ENCODE measurements at places on chromosomes 11 and 22. TPM values are rescaled to one million over a fixed set of nuclear protein-coding genes. Genes with fewer than 3 reads are reported as not detected.

The ADORA2A gene
- 33.0 TPM for total RNA-seq

DNA sequence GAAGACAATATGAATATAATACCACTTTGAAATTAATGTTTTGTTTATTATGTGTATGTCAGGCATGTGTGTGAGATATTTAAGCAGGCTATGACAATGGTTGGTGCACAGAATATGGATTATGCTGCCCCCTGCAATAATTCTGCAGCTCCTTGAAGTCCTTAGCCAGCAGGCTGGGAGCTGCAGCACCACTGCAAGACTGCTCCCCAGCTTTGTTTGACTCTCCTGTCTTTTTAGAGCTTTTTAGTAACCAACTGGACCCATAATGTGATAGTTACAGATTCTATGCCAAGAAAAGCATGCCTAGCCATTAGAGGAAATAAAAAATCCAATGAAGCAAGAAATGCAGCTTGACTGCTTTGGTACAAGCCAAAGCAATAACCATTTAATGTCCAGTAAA, 535.1 kb downstream of the TMEM135 start:
- no peaks in the 10 kb centered on the region for H3K27me3 ChIP-seq
- H3K4me1 ChIP-seq = no peaks in the 10 kb centered on the region
- H3K4me3 ChIP-seq = no peak overlapping the region
- H3K36me3 ChIP-seq = no peaks in the 10 kb centered on the region
- DNase-seq = no peak

The TSGA10IP gene
- total RNA-seq = not detected

The C11orf16 gene
- not detected for total RNA-seq

GRCh38 chr22:24128631-24129262, 52.5 kb upstream of the SUSD2 start:
- H3K27me3 ChIP-seq = no peaks in the 10 kb centered on the region
- H3K4me1 ChIP-seq = peaks cover 7% of the 10 kb centered on the region
- no peak overlapping the region for H3K27ac ChIP-seq
- no peak overlapping the region for H3K4me3 ChIP-seq
- H3K36me3 ChIP-seq = peaks cover 9% of the 10 kb centered on the region

GRCh38 chr11:64095273-64095817, 59.6 kb downstream of the FLRT1 start:
- H3K4me1 ChIP-seq = no peaks in the 10 kb centered on the region
- H3K36me3 ChIP-seq = no peaks in the 10 kb centered on the region

- H3K36me3 ChIP-seq = no peaks in the 10 kb centered on the region
- H3K4me3 ChIP-seq = no peak overlapping the region
- peaks cover 71% of the 10 kb centered on the region for H3K27me3 ChIP-seq
- peaks cover 39% of the 10 kb centered on the region for H3K4me1 ChIP-seq
- DNase-seq = no peak
Measured at GRCh38 chr11:32438866-32439489, 3.6 kb upstream of the WT1 start.

- no peak overlapping the region for H3K4me3 ChIP-seq
- H3K27ac ChIP-seq = peak overlapping the region; percentile 57
- peak; percentile 53 for DNase-seq
- peaks cover 18% of the 10 kb centered on the region for H3K4me1 ChIP-seq
- H3K27me3 ChIP-seq = no peaks in the 10 kb centered on the region
Measured at GRCh38 chr11:6705905-6706535, 22.9 kb upstream of the MRPL17 start.

The NXPE2 gene
- not detected for total RNA-seq

DNA sequence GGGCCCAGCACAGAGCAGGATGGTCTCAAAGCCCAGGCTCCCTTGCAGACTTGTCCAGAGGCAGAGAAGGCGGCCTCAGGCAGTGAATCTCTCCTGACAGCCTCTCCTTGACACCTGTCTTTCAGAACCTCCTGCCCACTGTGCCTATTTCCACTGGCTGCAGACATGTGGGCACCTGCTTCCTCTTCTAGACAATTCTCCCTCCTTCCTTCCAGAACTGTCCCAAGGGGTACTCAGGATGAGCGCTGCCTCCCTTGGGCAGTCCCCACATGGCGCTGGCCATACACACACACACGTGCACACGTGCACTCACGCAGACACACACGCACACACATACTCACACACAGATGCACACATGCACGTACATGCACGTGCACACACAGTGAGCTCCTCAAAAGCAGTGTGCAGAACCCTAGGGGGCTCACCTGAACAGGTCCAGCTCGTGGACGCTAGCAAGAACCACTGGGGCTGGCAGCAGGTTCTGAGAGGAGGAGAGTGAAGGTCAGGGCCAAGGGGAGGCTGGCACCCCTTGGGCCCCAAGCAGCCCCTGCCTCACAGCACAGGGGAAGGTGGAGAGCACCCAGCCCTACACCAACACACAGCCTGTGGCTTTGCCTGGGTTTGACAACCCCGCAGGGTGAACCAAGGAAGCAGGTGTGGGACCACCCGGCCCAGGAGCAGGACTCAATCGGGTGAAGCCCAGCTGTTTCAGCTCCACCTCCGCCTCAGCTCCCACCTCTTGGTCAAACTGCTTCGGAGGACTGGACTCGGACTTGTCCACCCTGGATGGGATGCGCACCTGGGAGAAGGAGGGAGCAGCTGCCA, 8.1 kb upstream of the PLXNB2 start:
- H3K36me3 ChIP-seq = no peaks in the 10 kb centered on the region
- no peak overlapping the region for H3K4me3 ChIP-seq
- no peak overlapping the region for H3K27ac ChIP-seq
- DNase-seq = no peak
- H3K27me3 ChIP-seq = no peaks in the 10 kb centered on the region

- DNase-seq = no peak
- no peak overlapping the region for H3K4me3 ChIP-seq
- no peaks in the 10 kb centered on the region for H3K36me3 ChIP-seq
Measured at GRCh38 chr11:10385696-10386095, 69.4 kb upstream of the AMPD3 start.

- peak; percentile 35 for DNase-seq
- no peaks in the 10 kb centered on the region for H3K27me3 ChIP-seq
- H3K27ac ChIP-seq = peak overlapping the region; percentile 82
Measured at GRCh38 chr11:2399488-2400068, 972 bp upstream of the TSSC4 start.

GRCh38 chr11:35103366-35104208, 35.4 kb upstream of the CD44 start:
- H3K4me1 ChIP-seq = peaks cover 30% of the 10 kb centered on the region
- H3K27ac ChIP-seq = no peak overlapping the region
- no peaks in the 10 kb centered on the region for H3K36me3 ChIP-seq
- H3K27me3 ChIP-seq = no peaks in the 10 kb centered on the region
- H3K4me3 ChIP-seq = no peak overlapping the region

The SCN2B gene
- total RNA-seq = not detected

DNA sequence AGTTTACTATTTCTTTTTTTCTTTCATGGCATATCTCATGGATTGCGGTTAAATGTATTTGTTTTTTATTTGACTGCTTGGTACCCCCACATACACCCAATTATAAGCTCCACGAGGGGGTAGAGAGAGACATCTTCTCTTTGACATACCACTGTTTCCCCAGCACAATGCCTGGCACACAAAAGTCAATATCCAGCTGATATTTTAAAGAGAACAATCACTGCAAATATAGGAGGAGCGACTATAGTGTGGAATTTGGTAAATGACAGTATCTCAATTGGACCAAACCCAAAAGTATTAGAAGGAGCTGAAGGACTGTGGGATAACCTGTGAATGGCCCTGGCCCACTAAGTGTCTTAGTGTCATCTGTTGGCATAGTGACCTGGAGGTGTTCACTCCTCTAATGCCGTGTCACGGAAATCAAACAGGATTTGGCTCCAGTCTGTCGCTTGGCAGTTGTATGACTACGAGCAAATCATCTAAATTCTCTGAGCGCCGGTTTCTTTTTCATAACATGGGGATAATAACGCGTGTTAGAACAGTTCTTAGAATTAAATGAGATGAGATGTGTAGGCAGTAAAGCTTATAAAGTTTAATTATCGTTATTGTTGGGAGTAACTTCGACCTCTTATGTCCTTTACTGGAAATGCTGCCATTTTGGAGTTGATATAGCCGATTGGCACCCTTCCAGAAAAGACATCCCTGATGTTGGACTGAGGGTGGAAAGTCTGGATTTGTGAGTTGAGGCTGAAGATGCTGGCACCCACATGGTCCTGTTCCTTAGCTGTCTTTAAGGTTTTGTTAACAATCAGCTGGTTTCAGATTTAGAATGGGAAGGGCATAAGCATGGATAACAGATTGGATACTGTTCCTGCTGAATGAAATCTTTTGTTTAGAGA, 144.5 kb downstream of the DBX1 start:
- no peaks in the 10 kb centered on the region for H3K36me3 ChIP-seq
- DNase-seq = no peak
- H3K27me3 ChIP-seq = peaks cover 5% of the 10 kb centered on the region

DNA sequence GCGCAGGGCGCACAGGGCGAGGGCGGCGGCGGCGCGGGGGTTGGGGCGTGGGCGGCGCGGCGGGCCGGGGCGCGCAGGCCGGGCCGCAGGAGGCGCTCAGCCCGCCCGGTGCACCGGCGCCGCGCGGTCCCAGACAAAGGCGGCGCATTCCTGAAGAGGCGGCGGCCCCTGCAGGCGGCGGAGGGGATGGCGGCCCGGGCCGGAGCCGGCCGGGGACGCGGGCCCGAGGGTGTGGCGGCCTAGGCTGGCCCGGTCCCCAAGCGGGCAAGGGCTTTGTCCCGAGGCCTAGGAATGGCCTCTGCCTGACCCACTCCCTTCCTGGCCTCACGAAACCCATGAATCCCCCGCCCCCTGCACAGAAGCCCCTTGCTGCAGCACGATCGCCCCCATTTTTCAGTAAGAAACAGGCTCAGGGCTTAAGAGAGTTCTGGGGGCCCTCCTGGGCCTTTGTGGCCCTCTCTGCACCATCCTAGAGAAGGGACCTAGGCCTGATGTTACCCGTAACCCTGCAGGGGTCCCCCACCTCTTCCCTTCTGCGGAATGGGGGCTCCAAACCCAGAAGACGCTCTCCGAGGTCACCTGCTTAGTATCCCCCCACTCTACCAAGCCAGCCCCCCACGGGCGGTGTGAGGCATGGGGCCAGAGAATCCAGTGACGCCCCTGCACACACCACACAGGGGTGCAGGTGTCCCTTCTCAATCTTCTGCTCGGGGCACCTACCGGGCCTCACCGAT, at the start of gene RTN4R:
Gene RTN4R (minus strand): TSS at position 40 of the 734 bp plus-strand sequence. CDS start 226 bp downstream, outside the sequence.
- H3K4me3 ChIP-seq = peak within 1 kb of the TSS; percentile 45
- no peaks in the 10 kb centered on the region for H3K36me3 ChIP-seq
- DNase-seq = peak; percentile 70
- peaks cover 3% of the 10 kb centered on the region for H3K4me1 ChIP-seq
- no peak within 1 kb of the TSS for H3K27ac ChIP-seq

DNA sequence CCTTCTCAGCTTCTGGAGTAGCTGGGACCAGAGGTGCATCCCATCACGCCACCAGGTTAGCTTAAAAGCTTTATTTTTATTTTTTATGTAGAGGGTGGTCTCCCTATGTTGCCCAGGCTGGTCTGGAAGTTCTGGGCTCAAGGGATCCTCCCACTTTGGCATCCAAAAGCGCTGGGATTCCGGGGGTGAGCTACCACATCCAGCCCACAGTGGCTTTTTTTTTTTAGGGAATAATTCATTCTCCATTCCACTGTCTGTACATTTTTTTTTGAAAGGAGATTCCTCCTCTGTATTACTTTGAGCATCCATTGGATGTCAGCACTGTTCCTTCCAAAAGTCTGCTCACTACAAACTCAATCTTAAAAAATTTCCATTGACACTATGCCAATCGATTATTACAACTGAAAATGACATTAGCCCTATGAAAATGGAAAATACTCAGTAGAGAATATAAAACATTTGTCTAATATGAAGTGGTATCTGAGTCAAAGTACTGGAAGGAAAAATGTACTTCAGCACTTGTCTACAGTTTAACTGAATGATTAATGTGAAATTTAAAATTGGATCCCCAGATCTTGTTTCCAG, 1.3 kb upstream of the LPXN start:
- no peaks in the 10 kb centered on the region for H3K27me3 ChIP-seq
- peaks cover 37% of the 10 kb centered on the region for H3K36me3 ChIP-seq
- peaks cover 38% of the 10 kb centered on the region for H3K4me1 ChIP-seq
- peak overlapping the region; percentile 100 for H3K27ac ChIP-seq
- peak overlapping the region; percentile 87 for H3K4me3 ChIP-seq

- no peak overlapping the region for H3K27ac ChIP-seq
- no peaks in the 10 kb centered on the region for H3K4me1 ChIP-seq
- DNase-seq = no peak
- no peak overlapping the region for H3K4me3 ChIP-seq
- peaks cover 6% of the 10 kb centered on the region for H3K27me3 ChIP-seq
- H3K36me3 ChIP-seq = no peaks in the 10 kb centered on the region
Measured at GRCh38 chr11:8283100-8283464, 19.4 kb upstream of the LMO1 start.

- H3K4me1 ChIP-seq = peaks cover 18% of the 10 kb centered on the region
- H3K4me3 ChIP-seq = no peak overlapping the region
- no peak for DNase-seq
- H3K36me3 ChIP-seq = peaks cover 2% of the 10 kb centered on the region
Measured at GRCh38 chr11:74776546-74776945, 27.9 kb downstream of the RNF169 start.

The C22orf15 gene
- total RNA-seq = 0.31 TPM

DNA sequence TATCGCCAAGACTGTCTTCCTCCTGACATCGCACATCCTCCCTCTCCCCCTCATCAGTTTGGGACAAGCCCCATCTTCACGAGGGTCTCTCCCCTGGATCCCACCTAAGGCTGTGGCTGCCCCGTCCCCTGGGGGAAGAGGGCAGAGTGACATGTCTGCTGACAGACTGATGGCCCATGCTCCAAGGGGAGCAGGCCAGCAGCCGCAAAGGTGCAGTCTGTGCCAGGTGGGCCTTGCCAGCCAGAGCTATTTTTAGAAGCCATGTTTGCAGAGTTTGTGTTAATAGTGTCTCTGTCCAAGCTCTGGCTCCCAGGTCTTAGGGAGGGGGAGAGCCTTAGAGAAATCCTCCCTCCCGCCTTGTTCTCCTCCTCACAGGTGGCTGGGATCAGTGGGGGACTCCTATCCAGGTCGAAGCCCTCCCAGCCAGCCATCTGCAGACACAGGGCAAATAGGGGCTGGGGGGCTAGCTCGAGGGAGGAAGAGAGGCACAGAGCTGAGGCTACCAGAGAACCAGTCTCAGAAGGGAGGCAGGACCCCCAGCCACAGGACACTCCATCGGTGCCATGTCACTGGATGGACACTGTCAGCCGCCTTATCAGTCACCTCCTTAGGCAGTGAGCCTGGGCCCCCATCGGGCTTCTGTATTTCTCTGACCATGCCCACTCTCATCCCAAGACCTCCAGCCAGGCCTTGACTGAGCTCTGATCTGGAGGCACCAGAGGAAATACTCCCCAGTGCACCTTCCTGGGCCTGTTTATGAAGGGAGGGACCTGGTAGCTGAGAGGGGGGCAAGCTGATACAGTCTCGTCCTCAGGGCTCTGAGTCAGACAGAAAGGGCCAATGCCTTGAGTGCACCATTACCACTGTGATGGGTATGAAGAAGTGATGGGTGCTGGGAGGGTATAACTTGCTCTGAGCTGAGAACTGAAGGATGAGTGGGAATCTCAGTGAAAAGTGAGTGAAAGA, 49.3 kb downstream of the CHRDL2 start:
- DNase-seq = no peak
- no peaks in the 10 kb centered on the region for H3K4me1 ChIP-seq
- no peaks in the 10 kb centered on the region for H3K36me3 ChIP-seq
- H3K4me3 ChIP-seq = no peak overlapping the region
- peaks cover 16% of the 10 kb centered on the region for H3K27me3 ChIP-seq

The TTC38 gene
- total RNA-seq = 8.7 TPM

- H3K27ac ChIP-seq = no peak overlapping the region
- H3K4me3 ChIP-seq = no peak overlapping the region
- peaks cover 12% of the 10 kb centered on the region for H3K4me1 ChIP-seq
- H3K36me3 ChIP-seq = no peaks in the 10 kb centered on the region
Measured at GRCh38 chr11:103051151-103051801, 40.7 kb downstream of the DCUN1D5 start.

GRCh38 chr11:11735586-11735985, 106.2 kb upstream of the USP47 start:
- H3K36me3 ChIP-seq = no peaks in the 10 kb centered on the region
- no peak overlapping the region for H3K27ac ChIP-seq
- no peak overlapping the region for H3K4me3 ChIP-seq
